Endodermal cell (in vitro differentiated cells): ENCODE measurements at places on chromosomes 11 and 22.
A peak's percentile ranks its signal among the peaks of the same experiment; 100 is the strongest.

GRCh38 chr11:15625691-15626090 lies 511.0 kb downstream of the INSC start:
- no peak for DNase-seq
- peaks cover 20% of the 10 kb centered on the region for H3K4me1 ChIP-seq
- H3K27me3 ChIP-seq, result no peaks in the 10 kb centered on the region
- H3K27ac ChIP-seq, result no peak overlapping the region
- H3K4me3 ChIP-seq, result no peak overlapping the region
- H3K36me3 ChIP-seq, result no peaks in the 10 kb centered on the region

DNA sequence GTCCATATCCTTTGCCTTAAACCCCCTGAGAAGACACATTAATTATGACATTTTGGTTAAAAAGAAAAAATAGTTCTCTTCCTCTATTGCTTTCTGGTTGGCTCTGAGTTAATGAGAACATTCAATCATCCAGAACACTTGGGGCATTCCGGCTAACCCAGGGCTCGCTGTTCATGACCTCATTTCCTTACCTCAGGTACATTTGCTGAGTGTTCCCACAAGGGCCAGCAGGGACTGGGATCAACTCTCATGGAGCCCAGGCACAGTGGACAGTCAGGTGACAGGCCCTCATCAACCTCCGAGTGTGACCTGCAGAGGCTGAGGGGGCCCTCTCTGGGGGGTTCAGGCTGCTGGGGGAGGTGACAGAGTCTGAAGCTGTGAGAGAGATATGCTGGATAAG lies 98.9 kb downstream of the MYO18B start:
- no peaks in the 10 kb centered on the region for H3K36me3 ChIP-seq
- H3K4me3 ChIP-seq, result no peak overlapping the region
- H3K27ac ChIP-seq, result no peak overlapping the region
- no peaks in the 10 kb centered on the region for H3K27me3 ChIP-seq
- H3K4me1 ChIP-seq, result no peaks in the 10 kb centered on the region

DNA sequence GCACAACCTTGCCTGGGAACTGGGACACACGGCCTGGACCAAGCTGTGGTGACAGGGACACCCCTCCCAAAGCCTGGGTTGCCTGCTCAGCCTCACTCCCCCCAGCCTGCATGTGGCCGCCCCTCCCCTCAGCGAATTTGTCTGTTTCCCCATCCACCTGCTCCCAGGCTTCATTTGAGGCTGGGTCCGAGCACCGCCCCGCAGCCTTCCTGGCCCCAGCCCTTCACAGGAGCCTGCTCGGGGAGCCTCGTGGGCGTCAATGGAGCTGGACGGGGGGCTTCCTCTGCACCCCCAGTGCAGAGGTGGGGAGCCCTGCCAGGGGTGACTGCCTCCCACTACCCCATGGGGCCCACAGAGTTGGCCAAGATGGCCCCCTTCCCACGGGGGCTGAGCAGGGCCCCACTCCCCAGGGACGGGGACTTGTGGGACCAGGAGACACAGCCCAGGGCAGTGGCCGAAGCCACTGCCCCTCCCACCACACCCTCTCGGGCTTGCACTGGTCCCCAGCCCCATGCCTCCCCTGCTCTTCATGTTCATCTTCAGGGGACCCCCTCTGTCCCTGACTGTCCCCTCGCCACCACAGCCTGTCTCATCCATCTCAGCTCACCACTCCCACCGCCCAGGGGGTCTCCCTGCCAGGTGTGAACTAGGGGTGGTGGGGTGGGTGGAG lies 91.7 kb downstream of the WNT7B start:
- no peaks in the 10 kb centered on the region for H3K4me1 ChIP-seq
- peaks cover 12% of the 10 kb centered on the region for H3K27me3 ChIP-seq
- no peak overlapping the region for H3K4me3 ChIP-seq
- peak overlapping the region; percentile 76 for H3K27ac ChIP-seq

GRCh38 chr11:119489087-119489486 lies 66.1 kb upstream of the THY1 start:
- no peak overlapping the region for H3K4me3 ChIP-seq
- peaks cover 40% of the 10 kb centered on the region for H3K27me3 ChIP-seq
- H3K4me1 ChIP-seq, result peaks cover 3% of the 10 kb centered on the region
- DNase-seq, result peak; percentile 22
- no peaks in the 10 kb centered on the region for H3K36me3 ChIP-seq

- no peak overlapping the region for H3K4me3 ChIP-seq
- H3K36me3 ChIP-seq, result peaks cover 9% of the 10 kb centered on the region
- no peak overlapping the region for H3K27ac ChIP-seq
- H3K27me3 ChIP-seq, result peaks cover 6% of the 10 kb centered on the region
These were observed 47.1 kb upstream of the ARHGAP32 start for GRCh38 chr11:129239207-129239606.

- peak overlapping the region; percentile 97 for H3K4me3 ChIP-seq
- peaks cover 31% of the 10 kb centered on the region for H3K36me3 ChIP-seq
- no peaks in the 10 kb centered on the region for H3K4me1 ChIP-seq
- no peak for DNase-seq
- no peaks in the 10 kb centered on the region for H3K27me3 ChIP-seq
- no peak overlapping the region for H3K27ac ChIP-seq
These were observed 2.6 kb downstream of the RBM4B start for GRCh38 chr11:66674964-66675602.

GRCh38 chr22:27991586-27992293 lies 72.7 kb upstream of the PITPNB start:
- no peak overlapping the region for H3K27ac ChIP-seq
- H3K4me1 ChIP-seq, result no peaks in the 10 kb centered on the region
- no peak overlapping the region for H3K4me3 ChIP-seq
- peak; percentile 40 for DNase-seq

DNA sequence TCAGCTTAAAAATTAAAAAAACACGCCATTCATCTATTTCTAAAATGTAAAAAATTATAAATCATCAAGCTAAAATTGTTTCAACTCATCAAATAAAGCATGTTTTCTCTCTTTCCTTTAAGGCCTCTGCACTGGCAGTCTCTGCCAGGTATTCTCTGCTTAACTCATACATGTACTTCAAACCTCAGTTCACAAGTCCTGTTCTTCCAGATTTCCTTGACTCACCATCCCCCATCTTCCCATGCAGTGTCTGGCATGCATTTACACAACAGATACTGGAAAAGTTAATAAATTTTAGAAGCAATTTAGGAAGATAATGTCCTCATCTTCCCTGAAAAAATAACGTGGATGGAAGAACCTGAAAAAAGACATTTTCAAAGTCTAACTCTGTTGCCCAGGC lies 32.5 kb downstream of the CSTF3 start:
- H3K36me3 ChIP-seq, result peaks cover 58% of the 10 kb centered on the region
- no peak overlapping the region for H3K4me3 ChIP-seq
- no peaks in the 10 kb centered on the region for H3K4me1 ChIP-seq

DNA sequence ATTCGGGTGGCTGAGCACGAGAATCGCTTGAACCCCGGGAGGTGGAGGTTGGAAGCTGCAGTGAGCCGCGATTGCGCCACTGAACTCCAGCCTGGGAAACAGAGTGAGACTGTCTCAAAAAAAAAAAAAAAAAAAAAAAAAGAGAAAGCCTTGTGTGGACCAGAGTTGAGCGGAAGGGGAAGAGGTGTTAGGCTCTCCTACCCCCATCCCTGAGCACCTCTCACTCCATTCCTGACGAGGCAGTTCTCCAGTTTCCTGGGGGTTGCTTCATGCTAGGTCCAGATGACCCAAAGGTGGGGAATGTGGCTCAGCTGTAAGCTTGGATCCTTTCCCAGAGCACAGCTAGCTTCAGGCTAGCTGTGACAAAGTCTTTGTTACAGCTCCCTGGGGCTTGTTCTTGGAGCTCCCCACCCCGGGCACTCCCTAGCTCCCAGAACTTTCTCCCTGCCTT lies 8.8 kb upstream of the DNAL4 start:
- no peak overlapping the region for H3K27ac ChIP-seq
- no peaks in the 10 kb centered on the region for H3K4me1 ChIP-seq
- peaks cover 11% of the 10 kb centered on the region for H3K27me3 ChIP-seq

DNA sequence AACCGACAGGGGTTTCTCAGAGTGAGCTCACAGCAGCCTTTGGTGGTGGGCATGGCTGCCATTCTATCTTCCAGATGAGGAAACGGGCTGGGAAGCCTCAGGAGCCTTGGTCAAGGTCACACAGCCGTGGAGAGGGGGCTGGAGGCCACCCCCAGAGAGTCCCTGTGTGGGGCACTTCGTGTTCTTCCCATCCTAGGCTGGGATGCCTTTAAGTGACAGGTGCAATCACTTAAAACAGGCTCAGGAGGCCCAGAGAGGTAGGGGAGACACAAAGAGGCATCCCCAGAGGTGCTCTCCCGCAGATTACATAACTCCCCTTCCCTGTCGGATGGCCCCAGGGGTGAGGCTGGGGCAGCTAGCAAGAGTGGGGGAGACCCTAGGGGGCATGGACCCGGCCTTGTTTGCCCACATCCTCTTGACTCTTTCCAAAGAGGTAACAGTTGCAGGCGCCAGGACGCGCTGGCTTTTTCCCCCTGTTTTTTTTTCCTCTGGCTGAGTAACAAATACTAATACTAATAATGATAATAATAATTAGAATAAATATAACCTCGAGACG lies 17.5 kb upstream of the SHISAL1 start:
- DNase-seq, result no peak
- H3K4me3 ChIP-seq, result no peak overlapping the region
- H3K27me3 ChIP-seq, result peaks cover 76% of the 10 kb centered on the region
- no peaks in the 10 kb centered on the region for H3K4me1 ChIP-seq

DNA sequence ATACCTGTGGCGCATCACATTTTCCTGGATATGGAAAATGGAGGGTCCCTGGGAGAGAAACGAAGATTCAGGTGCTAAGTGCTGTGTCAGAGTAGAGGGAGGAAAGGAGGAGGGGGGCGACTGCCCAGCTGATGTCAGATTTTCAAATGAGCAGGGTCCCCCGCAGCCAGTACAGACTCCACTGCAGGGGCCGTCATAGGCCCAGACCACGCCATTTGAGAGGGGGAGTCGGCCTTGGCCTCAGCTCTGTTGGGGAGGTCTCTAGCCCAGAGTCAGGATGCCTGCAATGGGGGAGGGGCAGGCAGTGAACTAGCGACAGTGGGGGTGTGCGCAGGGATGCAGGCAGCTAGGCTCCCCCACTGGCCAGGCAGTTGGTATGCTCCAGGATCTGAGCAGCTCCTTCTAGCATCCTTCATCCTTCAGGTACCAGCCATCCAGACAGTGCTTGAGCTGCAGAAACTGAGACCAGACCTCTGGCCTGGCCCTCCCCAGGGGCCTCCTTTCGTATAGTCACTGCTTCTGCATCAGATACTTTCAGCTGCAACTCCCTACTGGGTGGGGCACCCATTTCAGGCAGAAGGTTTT lies at the start of the genes BSCL2 and GNG3:
BSCL2 (minus strand) TSS at position 148 of the 585 bp plus-strand sequence. CDS start 229 bp downstream, outside the sequence.
GNG3 (plus strand) TSS at position 400 of the 585 bp plus-strand sequence. CDS start 620 bp downstream, outside the sequence.
- peak within 1 kb of the TSS; percentile 81 for H3K27ac ChIP-seq
- peaks cover 27% of the 10 kb centered on the region for H3K4me1 ChIP-seq
- peak within 1 kb of the TSS; percentile 97 for H3K4me3 ChIP-seq
- H3K36me3 ChIP-seq, result peaks cover 52% of the 10 kb centered on the region

- H3K27me3 ChIP-seq, result no peaks in the 10 kb centered on the region
- DNase-seq, result no peak
- H3K4me1 ChIP-seq, result no peaks in the 10 kb centered on the region
- H3K4me3 ChIP-seq, result no peak overlapping the region
- H3K36me3 ChIP-seq, result no peaks in the 10 kb centered on the region
These were observed 36.6 kb downstream of the SC5D start for GRCh38 chr11:121328967-121329679.

DNA sequence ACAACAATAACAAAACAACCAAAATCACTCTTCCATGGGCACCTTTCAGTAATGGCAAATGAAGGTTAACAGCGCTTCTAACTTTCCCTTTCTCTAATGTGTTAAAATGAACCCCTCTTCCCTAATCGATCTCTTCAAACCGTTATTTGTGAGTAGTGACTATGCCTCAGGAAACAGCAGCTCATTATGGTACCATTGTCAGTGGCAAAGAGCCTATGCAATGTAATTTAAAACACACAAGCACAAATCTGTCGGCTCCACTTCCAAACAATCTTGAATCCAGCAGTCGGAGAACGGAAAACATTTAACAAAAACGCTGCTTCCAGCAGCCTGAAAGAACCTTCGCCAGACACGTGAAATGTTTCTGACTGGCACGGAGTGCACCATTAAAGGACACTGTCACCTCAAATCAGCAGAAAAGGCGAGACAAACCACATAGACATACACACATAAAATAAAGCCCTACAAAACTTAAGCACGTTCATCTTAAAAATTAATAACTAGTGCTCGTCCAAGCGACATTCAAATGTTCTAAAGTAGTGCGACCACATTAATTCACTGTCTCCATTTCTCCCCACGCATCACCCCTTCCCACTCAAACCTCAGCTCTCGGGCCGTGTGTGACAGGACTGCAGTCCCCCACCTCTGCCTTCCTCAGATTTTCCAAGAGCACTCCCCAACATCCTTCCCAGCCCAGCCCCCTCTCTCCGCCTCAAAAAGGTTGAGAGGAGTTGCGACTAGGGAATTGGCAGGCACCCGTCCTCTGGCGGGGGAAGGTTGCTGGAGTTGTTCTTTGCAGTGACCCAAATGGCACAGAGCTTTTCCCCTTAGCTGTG lies 748 bp downstream of the RAB30 start:
- H3K4me1 ChIP-seq, result no peaks in the 10 kb centered on the region
- H3K36me3 ChIP-seq, result peaks cover 26% of the 10 kb centered on the region
- no peaks in the 10 kb centered on the region for H3K27me3 ChIP-seq

DNA sequence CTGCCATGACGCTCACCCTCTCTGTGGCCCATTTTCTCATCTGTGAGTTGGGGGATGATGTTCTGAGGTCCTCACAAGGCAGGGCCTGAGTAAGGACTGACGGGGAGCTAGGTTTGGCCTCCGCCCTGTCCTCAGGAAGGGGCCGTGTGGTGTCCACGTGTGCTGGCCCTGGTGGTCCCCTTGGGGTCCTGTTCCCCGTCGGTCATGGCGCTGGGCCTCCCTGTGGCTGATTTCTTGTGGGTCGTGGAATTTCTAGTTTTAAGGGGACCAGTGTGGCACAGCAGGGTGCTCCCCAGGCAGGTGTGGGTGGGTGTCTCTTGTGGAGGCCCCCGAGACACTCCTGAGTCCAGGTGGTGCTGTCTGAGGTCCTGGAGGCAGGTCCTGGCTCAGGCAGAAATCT lies 5.9 kb downstream of the LINC01488 start:
- H3K36me3 ChIP-seq, result no peaks in the 10 kb centered on the region
- no peaks in the 10 kb centered on the region for H3K27me3 ChIP-seq

- no peaks in the 10 kb centered on the region for H3K36me3 ChIP-seq
- H3K27me3 ChIP-seq, result no peaks in the 10 kb centered on the region
- DNase-seq, result no peak
- H3K4me3 ChIP-seq, result no peak overlapping the region
- no peaks in the 10 kb centered on the region for H3K4me1 ChIP-seq
These were observed 389.2 kb downstream of the SOX6 start for GRCh38 chr11:15967166-15967565.

DNA sequence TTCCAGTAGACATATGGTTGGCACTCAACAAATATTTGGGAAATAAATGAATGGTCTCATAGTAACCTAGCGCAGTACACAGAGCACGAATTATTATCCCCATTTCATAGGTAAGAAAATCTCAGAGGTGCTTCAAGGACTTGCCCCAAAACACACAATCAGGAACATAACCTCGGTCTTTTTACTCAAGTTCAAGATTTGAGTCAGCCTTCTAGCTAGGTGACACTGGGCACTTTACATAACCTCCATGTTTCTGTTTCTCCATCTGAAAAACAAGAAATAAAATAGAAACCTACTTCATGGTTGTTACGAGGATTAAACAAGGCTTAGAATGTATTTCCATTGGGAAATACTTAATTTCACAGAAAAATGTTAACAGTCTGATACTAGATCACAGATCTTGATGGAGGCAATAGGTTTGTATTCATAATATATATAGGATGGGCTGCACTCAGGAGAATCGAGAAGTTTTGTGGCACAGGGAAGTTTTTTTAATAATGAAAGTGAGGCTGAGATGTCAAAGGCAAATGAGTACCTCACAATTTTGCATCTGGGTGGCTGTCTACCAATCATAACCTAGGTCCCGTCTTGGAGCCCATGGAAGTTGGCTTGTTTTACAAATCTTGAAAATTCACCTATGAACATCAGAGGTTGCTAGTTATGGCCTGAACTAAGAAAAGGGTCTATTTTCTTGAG lies 147.4 kb upstream of the ZC3H12C start:
- no peak overlapping the region for H3K4me3 ChIP-seq
- H3K4me1 ChIP-seq, result no peaks in the 10 kb centered on the region
- H3K27ac ChIP-seq, result no peak overlapping the region
- DNase-seq, result no peak
- no peaks in the 10 kb centered on the region for H3K36me3 ChIP-seq
- no peaks in the 10 kb centered on the region for H3K27me3 ChIP-seq
